T-helper 22 cell (primary cell): ENCODE measurements at places on chromosomes 4 and X.

GRCh38 chr4:36737691-36738090 is 456.3 kb downstream of the DTHD1 start:
- DNase-seq: no peak

DNA sequence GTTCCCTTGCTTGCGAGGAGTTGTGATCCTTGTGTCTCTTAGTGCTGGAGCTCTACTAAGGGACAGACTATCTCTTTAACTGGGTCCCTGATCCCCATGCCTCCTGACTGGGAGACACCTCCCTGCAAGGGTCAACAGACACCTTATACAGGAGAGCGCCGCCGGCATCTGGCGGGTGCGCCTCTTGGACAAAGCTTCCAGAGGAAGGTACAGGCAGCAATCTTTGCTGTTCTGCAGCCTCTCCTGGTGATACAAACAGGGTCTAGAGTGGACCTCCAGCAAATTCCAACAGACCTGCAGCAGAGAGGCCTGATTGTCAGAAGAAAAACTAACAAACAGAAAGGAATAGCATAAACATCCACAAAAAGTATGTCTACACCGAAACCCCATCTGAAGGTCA is 115.6 kb upstream of the ITM2A start:
- no peak for DNase-seq

DNA sequence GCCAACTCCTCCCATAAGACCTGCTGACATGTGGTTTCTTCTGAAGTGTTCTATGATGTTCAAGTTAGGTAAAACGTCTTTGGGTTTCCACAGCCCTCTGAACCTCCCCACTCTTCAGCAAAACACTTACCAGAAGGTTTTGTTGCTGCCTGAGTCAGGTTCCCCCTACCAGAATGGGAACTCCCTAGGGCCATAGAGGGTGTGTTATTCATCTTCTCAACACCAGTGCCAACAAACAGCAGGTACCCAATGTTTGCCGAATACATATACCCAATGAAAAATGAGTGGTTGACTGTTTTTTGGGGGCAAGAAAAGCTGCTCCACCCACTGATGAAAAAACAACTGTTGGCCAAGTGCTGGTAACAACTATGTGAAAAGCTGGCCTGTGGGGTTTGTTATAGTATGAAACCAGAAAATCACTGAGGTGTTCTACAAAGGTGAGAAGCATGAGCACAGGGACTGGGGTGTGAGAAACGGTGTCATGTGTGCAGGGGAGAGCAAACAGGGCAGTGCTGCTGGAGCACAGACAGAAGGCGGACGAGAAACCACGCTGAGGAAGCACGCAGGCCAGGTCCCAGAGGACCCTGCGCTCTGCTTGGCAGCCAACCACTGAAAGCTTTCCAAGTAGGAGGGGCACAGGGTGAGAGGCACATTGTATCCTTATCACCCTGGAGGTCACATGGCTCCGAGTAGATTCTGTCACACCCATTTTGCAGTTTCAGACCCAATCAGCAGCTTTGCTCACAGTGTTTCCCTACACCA is 28.8 kb downstream of the ATP8A1 start:
- DNase-seq: no peak

GRCh38 chr4:3724319-3725231 is 41.6 kb upstream of the ADRA2C start:
- no peak for DNase-seq

DNA sequence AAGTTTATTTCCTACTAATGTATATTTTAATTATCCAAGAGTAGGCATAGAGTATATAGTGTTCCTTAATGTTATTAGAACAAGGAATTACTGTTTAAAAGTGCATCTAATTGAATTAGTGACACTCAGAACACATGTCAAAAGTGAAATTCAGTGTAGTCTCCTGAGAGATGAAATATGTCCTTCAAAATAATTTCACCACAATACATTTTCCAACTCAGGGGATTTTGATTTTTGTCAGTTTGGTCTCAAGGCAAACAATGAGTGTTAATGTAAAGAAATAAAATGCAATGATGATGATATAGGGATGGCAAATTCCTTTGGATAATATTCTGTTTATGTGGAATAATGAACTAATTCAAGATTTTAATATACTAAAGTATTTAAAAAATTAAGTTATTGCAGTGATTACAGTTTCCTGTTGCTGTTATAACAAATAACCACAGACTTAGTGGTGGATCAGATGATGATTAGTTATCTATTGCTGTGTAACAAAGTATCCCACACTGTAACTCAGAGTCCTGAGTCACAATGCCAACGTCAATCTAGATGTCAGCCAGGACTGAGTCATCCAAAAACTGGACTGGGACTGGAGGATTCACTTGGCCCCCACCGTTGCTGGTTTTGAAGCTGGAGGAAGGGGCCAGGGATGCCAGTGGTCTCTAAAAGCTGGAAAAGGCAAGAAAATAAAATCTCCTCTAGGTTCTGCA is 148.0 kb upstream of the SLC7A11 start:
- DNase-seq: no peak

- DNase-seq: no peak
Observed at GRCh38 chrX:134525086-134525792, 65.3 kb downstream of the HPRT1 start.
